ENCODE measurements at places on chromosomes 11 and 22.

DNA sequence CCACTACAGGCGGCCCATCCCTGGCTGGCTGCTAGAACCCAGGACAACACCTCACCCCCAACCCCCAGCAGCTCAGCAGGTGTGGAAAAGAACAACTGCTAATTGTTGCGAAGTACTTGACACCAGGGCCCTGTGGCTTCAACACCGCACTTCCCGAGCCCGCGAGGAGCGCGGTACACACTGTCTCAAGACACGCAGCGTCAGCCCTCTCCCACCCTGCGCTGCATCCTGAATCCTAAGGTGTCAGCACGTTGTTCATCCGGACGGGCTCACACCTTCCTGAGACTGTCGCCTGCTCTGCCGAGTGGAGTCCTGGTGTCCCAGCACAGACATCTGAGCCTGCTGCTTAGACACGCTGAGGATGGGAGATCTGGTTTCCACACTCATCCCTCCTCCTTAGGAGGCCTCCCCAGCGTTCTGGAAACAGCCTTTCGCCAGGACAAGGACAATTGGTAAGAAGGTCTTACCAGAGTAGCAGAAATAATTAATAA, 1336.2 kb downstream of the BRD1 start:
- no peak for DNase-seq

DNA sequence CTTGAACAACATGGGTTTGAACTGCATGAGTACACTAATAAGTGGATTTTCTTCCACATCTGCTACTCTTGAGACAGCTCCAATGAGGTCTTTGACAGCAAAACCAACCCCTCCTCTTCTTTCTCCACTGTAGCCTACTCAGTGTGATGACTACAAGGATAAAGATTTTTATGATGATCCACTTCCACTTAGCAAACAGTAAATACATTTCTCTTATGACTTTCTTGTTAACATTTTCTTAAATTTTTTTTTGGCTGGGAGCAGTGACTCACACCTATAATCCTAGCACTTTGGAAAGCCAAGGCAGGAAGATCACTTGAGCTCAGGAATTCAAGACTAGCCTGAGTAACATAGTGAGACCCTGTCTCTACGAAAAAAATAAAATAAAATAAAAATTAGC, 9.9 kb upstream of the EIF4G2 start:
- no peak for DNase-seq

GRCh38 chr22:40668611-40669411, 10.5 kb upstream of the MCHR1 start:
- no peak for DNase-seq

- no peak for DNase-seq
Measured at GRCh38 chr11:68012044-68012842, 2.1 kb downstream of the ALDH3B1 start.

- no peak for DNase-seq
Measured at GRCh38 chr11:68818181-68818580, 23.5 kb downstream of the CPT1A start.

GRCh38 chr11:34185926-34186841, 80.8 kb downstream of the NAT10 start:
- DNase-seq, result no peak

DNA sequence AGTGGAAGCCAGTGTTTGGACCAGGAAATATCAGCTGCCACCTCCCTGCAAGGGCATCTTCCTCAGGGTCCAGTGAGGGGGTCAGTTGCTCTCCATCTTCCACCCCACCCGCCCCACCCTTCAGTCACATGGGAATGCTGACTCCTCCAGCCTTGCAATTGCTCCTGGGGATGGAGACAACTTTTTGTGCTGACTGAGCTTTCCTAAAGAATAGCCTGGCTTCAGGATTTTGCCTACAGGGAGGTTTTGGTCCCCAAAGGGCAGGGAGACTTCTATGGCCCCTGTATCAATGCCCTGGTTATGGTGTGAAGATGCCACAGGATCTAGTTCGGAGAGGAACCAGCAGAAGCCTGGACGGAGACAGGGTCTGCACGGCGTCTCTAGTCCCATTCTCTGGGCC, 124.0 kb upstream of the LMO1 start:
- no peak for DNase-seq

Measured in activated CD4-positive, CD25-positive, alpha-beta regulatory T cell treated with anti-CD3 and anti-CD28 coated beads, Interleukin-2, amount 50 U/mL, for 16 hours (primary cell).